Stimulated activated CD8-positive, alpha-beta memory T cell treated with anti-CD3 and anti-CD28 coated beads, Interleukin-2, amount 100 ng/mL, for 1 hour (primary cell): ENCODE measurements at places on chromosomes 12 and 14.

GRCh38 chr14:67806246-67806645 lies 10.1 kb downstream of the ZFYVE26 start:
- DNase-seq: no peak

- no peak for DNase-seq
Observed at GRCh38 chr14:31937730-31938346, 139.3 kb upstream of the ARHGAP5 start.

GRCh38 chr14:99224116-99224910 lies 47.7 kb downstream of the BCL11B start:
- DNase-seq: no peak

GRCh38 chr12:59087691-59088090 lies 167.4 kb upstream of the LRIG3 start:
- no peak for DNase-seq

GRCh38 chr14:65228436-65228835 lies 126.1 kb upstream of the MAX start:
- no peak for DNase-seq

GRCh38 chr12:117226505-117226904 lies 36.2 kb upstream of the FBXO21 start:
- no peak for DNase-seq

DNA sequence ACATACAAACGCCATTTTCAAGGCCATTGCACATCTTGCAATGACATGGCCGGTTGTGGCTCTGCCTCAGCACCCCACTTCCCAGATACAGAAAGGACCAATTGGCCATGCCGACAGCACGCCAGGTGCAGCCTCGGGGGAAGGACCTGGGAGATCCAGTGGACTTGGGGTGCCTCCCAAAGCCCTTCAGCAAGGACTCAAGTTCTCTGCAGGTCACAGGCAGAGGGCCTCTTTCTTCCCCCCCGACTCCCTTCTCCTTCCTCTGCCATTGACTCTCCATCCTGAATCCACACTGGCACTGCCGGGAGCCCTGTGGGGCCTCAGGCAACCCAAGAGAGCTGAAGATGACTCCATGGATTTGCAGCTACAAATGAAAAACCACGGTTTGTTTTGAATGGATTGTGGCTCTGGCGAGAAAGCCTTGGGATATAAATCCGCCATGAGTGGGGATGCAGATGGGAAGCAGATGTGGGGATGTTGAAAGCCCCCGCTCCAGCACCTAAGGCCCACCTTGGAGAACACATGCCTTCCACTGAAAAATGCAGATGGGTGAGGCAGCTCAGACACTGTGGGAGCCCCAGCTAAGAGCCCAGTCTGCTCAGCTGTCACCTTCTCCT lies 35.1 kb upstream of the LTBP2 start:
- DNase-seq: no peak

DNA sequence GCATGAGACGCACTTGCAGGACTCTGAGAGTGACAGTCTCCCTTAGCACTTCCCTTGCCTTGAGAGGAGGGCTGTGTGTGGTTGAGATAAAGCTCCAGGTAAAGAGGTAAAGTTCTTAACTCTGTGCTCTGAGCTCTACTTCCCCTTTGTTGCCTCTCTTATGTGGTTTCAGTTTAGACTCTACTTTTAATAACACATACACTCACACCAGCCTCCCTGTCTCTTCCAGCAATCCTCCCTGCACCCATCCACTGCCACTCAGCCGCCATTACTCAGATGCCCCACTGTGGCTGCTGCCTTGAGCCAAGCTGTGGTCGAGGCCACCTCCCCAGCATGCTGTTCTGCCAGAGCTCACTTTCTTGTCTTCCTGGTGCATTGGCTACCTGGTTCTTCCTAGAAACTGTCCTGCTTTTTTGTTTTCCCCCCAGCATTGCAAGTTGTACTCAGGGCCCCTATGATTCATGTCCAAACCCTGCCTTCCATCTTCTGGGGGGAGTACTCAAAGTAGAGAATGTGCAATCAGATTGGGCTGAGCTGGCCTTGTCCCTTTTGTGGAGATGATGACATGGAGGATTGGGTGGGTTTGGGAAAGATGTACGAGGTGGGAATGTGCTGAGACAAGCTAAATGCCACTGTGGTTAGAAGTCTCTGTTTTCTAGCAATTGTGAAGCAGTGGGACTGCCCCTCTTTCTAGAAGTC lies 115.5 kb upstream of the PARP11 start:
- no peak for DNase-seq

GRCh38 chr12:116465407-116465806 lies 93.8 kb upstream of the MAP1LC3B2 start:
- DNase-seq: no peak

DNA sequence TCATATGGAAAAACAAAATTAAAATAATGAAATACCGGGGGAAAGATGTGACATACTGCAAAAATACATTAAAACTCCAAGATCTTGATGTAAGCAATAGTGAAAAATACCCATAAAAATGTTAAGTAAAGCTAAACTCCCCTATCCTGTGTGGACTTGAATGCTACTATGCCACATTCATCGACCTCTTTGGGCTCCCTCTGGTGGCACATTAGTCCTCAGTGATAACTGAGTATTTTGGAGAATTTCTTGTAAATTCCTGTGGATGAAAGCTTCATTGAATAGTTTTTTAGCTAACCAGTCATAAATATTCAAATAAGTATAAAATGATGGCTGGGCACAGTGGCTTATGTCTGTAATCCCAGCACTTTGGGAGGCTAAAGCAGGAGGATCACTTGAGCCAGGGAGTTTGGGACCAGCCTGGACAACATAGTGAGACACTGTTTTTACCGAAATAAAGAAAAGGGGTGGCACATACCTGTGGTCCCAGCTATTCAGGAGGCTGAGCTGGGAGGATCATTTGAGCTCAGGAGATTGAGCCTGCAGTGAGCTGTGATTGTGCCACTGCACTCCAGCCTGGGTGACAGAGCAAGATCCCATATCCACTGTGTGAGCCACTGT lies 42.4 kb upstream of the SGPP1 start:
- peak; percentile 42 for DNase-seq

DNA sequence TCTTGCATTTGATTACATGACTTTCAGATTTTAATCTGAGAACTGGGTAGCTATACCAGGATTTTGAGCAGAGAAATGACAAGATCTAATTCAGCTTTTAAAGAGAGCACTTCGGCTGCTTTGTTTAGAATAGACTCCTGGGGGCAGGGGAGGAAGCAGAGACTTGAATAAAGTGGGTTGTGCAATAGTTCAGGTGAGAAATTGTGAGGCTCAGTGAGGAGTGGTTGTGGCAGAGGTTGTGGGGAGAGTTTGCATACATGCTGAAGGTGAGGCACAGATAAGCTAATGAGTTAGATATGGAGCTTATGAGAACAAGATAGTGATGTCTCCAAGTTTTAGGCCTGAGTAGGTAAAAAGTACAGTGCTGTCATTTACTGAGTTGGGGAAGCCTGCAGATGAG lies 281.4 kb downstream of the FLRT2 start:
- DNase-seq: no peak

- DNase-seq: no peak
Observed at GRCh38 chr12:31525496-31526157, 65.3 kb downstream of the DENND5B start.

DNA sequence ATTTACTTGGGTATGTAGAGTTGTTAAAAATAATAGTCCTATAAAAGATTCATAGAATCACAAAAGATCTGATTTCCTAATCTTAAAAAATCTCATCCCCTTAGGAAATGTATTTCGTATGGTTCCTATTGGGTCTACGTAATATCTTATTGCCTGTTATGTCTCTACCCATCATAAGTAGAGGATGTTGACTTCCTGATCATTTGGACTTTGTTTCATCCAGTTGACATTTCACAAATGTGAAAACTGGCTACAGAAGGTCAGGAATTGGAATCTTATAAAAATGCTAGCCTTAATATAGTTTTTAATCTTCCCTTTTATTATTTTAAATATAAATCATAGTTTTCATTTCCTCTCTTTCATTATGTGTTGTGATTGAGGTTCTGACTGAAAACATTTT lies 45.2 kb downstream of the TDP1 start:
- no peak for DNase-seq

DNA sequence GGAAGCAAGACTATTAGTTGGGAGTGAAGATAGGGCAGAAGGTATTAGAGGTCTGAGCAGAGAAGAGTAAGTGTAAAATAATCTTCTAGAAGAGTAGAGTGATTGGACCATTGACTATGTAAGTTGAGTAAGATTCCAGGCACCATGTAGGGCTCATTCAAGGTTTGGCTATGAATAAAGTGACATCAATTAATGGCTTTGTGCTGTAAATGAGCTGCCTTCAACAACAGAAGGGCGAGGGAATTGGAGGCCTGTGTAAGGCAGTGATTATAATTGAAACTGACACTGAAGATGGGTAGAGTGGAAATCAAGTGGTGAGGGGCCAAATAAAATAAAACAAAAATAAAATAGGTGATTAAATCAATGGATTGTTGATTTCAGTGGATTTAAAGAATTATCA lies 26.4 kb downstream of the PTPRQ start:
- DNase-seq: no peak

- no peak for DNase-seq
Observed at GRCh38 chr14:105328678-105329390, 14.3 kb downstream of the PACS2 start.

GRCh38 chr12:24045816-24046257 lies 96.4 kb upstream of the SOX5 start:
- DNase-seq: no peak

DNA sequence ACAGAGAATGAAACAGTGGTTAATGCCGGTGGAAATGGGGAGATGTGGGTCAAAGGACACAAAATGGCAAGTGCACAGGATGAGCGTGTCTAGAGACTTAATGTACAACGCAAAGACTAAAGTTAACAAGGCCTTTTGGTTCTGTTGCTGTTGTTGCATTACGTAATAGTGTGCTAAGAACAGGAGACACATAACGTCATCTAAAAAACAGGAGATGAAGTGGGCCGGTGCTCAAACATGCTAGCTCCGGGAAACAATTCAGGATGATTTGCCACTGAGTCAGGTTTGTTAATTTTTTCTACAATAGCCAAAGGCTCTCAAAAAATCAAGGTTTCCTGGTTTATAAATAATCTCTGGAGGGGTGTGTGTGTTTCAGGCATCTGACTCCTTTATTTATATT lies 55.5 kb downstream of the ETV6 start:
- DNase-seq: no peak

GRCh38 chr14:66495218-66496098 lies 9.3 kb downstream of the CCDC196 start:
- DNase-seq: no peak

DNA sequence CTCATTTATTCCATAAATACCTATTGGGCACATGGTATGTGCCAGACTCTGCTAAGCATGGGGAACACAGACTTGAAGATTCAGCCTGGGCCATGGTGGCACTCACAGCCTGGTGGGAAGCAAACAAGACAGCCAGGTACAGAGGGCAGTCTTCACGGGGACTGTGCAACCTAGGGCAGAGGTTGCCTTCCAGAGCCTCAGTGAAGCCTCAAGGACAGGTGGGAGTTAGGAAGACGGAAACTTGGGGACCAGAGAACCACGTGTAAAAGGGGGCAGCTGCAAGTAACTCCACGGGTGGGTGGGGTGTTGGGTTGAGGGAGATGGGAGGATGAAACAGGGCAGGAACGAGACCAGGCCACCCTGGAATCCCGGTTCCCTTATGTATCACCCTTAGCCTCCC lies 980 bp upstream of the LTBR start:
- no peak for DNase-seq

- DNase-seq: no peak
Observed at GRCh38 chr14:89775946-89776345, 178.6 kb downstream of the EFCAB11 start.

- DNase-seq: no peak
Observed at GRCh38 chr12:97875064-97875463, 412.5 kb downstream of the RMST start.
